ENCODE measurements at places on chromosomes 11 and 22. TPM values are rescaled to one million over a fixed set of nuclear protein-coding genes. Genes with fewer than 3 reads are reported as not detected.

GRCh38 chr11:124194293-124195188 is 11.4 kb downstream of the OR10D3 start:
- DNase-seq, result no peak
- H3K27me3 ChIP-seq, result no peaks in the 10 kb centered on the region
- H3K36me3 ChIP-seq, result no peaks in the 10 kb centered on the region
- no peak overlapping the region for H3K27ac ChIP-seq

- H3K27me3 ChIP-seq, result no peaks in the 10 kb centered on the region
- no peaks in the 10 kb centered on the region for H3K36me3 ChIP-seq
- H3K4me3 ChIP-seq, result no peak overlapping the region
- no peak overlapping the region for H3K27ac ChIP-seq
- H3K4me1 ChIP-seq, result peaks cover 13% of the 10 kb centered on the region
These were observed 31.7 kb downstream of the IMMP1L start for GRCh38 chr11:31477528-31478222.

DNA sequence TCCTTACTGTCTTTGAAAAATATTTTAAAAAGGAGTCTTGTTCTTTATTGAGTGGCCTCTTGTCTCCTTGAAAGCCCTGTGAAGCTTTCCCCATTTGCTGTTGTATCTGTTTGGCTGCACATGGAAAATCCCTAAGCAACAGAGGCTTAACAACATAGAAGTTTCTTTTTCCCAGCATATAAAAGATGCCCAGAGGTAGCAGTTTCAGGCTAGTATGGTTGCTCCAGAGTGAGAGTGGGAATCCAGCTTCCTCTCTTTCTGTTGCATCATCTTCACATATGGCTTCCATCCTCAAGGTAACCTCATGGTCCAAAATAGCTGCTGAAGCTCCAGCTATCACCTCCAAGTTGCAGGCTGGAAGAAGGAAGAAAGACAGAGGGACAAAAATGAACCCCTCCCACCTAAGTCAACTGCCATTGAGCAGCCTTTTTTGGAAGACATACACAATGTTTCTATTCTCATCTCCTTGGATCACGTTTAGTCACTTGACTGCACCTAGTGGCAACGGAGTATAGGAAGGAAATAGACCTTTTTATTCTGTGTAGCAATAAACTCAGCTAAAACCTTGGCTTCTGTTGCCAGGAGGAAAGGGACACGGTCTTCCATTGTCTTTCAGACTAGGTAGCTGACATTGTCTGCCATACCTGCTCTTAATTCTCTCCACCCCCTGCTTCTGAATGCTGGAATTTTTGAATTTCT is 5.3 kb downstream of the CSF2RB start:
- H3K36me3 ChIP-seq, result no peaks in the 10 kb centered on the region
- no peaks in the 10 kb centered on the region for H3K4me1 ChIP-seq
- H3K4me3 ChIP-seq, result no peak overlapping the region
- DNase-seq, result no peak

DNA sequence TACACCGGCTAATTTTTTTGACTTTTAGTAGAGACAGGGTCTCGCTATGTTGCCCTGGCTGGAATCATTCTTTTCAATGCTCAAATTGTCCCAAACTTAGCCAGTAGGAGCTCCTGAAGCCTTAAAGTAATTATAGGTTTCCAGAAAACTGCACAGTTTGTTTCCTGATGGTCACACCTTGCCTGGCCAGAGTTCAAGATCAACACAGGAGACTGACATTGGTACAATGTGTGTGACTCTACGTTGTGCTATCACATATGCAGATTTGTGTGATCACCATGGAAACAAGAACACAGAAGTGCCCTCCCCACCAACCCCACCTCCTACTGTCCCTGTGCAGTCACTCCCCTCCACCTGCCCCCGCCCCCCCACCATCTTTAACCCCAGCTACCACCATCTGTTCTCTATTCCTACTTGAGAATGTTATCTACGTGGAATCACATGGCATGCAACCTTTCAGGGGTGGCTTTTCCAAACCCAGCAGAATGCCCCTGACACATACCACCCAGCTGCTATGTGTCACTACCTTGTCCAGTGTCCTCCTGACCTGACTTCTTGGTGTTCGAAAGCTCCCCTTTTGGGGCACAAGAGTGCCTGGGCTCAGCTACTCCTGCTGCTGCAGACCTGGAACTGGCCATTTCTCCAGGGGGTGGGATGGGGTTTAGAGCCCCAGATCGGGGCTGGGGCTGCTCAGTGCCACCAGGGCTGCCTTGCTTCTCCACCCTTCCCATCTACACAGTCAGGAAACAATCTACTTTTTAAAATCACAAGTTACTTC is 6.1 kb upstream of the NAP1L4 start:
- peaks cover 12% of the 10 kb centered on the region for H3K4me1 ChIP-seq
- peaks cover 34% of the 10 kb centered on the region for H3K36me3 ChIP-seq
- DNase-seq, result no peak
- no peaks in the 10 kb centered on the region for H3K27me3 ChIP-seq
- H3K27ac ChIP-seq, result no peak overlapping the region

GRCh38 chr11:2091786-2092463 is 47.3 kb downstream of the IGF2 start:
- H3K4me1 ChIP-seq, result peaks cover 24% of the 10 kb centered on the region
- no peak overlapping the region for H3K4me3 ChIP-seq
- no peaks in the 10 kb centered on the region for H3K27me3 ChIP-seq
- no peaks in the 10 kb centered on the region for H3K36me3 ChIP-seq
- peak; percentile 46 for DNase-seq

DNA sequence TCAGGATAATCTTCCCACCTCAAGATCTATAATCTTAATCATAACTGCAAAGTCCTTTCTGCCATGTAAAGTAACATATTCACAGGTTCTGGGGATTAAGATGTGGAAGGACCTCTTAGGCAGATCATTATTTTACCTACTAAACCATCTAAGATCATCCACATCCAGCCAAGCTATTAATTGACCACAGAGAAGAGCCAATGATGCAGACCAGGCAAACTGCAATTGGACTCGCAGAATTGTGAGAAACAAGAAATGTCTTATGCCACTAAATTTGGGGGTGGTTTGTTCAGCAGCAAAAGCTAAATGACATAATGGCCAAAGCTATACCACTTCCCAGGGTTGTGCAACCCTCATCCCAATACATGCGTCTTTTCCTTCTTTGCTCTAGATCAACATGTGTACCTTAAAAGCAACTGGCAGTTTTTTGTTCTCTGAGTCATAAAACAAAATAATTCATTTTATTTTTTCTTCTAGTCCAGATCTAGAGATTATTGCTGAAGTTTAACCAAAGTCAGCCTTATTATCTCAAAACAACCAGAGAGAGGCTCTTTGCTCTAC is 88.7 kb upstream of the CHRM4 start:
- H3K4me3 ChIP-seq, result no peak overlapping the region
- no peaks in the 10 kb centered on the region for H3K27me3 ChIP-seq
- no peaks in the 10 kb centered on the region for H3K4me1 ChIP-seq
- no peak overlapping the region for H3K27ac ChIP-seq

GRCh38 chr22:22060200-22061084 is 77.9 kb upstream of the TOP3B start:
- no peaks in the 10 kb centered on the region for H3K36me3 ChIP-seq
- H3K27me3 ChIP-seq, result no peaks in the 10 kb centered on the region
- no peaks in the 10 kb centered on the region for H3K4me1 ChIP-seq
- H3K4me3 ChIP-seq, result no peak overlapping the region
- DNase-seq, result peak; percentile 76
- H3K27ac ChIP-seq, result peak overlapping the region; percentile 53

DNA sequence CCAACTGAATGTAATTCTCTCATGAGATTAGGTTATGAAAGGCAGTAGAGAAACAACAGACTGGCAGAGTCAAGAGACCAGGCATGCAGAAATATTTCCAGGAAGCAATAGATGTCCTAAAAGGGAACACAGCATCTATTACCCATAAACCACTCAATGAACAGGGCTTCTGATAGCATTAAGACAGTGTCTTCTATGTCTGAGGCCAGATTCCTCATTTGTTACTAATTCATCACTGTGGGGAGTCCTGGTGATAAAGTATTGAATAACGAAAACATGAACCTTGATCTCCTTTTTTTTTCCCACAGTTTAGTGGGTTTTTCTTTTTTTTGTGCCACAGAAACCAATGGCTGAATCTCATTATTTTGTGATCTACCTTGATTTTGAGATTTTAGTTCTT is 339.0 kb downstream of the METTL15 start:
- no peak for DNase-seq
- H3K27me3 ChIP-seq, result no peaks in the 10 kb centered on the region
- no peaks in the 10 kb centered on the region for H3K36me3 ChIP-seq
- H3K4me3 ChIP-seq, result no peak overlapping the region

DNA sequence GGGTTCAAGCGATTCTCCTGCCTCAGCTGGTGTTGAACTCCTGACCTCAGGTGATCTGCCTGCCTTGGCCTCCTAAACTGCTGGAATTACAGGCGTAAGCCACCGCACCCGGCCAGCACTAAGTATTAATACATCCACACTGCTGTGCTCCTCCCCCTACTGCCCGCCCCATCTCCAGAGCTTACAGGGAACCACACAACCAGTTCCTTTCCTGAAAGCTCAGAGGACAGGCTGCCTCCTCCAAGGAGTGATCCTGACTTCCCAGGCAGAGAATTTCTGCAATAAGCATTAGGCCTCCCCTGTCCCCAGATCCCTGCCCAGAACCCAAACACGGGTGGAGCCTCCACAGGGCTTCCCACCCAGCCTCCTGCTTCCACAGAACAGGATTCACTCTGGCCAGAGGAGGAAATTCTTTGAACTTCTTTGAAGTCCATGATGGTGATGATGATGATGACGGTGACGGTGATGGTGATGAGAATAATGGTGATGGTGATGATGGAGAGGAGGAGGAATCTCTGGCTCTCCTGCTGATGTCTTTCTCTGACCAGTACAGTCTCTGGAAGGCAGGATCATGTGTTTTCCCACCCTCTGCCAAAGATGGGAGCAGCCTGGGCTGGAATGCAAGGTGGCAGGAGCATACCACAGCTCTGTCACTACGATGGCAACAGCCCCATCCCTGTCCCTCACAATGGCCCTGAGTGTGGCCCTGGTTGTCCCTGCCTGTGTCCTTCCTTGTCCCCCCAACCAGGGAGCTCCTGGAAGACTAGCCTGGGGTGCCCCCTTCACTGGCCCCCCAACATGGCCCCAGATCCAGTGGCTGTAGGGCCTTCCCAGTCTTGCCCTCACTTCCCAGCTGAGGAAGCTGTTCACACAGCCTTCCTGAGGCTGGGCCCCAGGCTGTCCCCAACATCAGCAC is 33.5 kb upstream of the CSNK1E start:
- no peak overlapping the region for H3K27ac ChIP-seq
- no peak overlapping the region for H3K4me3 ChIP-seq
- no peaks in the 10 kb centered on the region for H3K36me3 ChIP-seq
- peaks cover 2% of the 10 kb centered on the region for H3K4me1 ChIP-seq
- no peak for DNase-seq
- peaks cover 16% of the 10 kb centered on the region for H3K27me3 ChIP-seq

- no peak overlapping the region for H3K4me3 ChIP-seq
- H3K36me3 ChIP-seq, result no peaks in the 10 kb centered on the region
- H3K27ac ChIP-seq, result no peak overlapping the region
- DNase-seq, result no peak
These were observed 78.6 kb downstream of the ME3 start for GRCh38 chr11:86593833-86594232.

DNA sequence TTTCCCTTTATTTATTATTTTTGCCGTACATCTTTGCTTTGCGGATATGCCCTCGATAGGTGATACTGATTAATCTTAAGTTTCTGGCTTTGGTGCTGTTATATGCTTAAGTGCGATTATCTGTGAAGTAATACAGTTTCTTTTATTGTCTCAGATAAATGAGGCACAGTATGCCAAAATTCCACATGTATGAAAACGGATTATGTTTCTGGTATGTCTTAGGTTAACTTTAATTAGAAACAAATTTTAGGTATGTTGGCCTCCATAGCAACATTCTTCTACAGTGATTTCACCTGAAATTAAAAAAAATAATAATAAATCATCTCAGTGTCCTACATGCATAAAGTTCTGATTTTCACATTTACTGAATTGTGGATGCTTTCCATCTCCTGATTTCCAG is 119.2 kb downstream of the ARHGAP42 start:
- H3K4me3 ChIP-seq, result no peak overlapping the region
- H3K4me1 ChIP-seq, result no peaks in the 10 kb centered on the region
- no peak overlapping the region for H3K27ac ChIP-seq
- no peaks in the 10 kb centered on the region for H3K27me3 ChIP-seq
- no peaks in the 10 kb centered on the region for H3K36me3 ChIP-seq
- no peak for DNase-seq

GRCh38 chr22:19872779-19873137 is 18.1 kb upstream of the GNB1L start:
- H3K27ac ChIP-seq, result no peak overlapping the region
- no peaks in the 10 kb centered on the region for H3K36me3 ChIP-seq
- H3K4me1 ChIP-seq, result no peaks in the 10 kb centered on the region
- no peaks in the 10 kb centered on the region for H3K27me3 ChIP-seq

DNA sequence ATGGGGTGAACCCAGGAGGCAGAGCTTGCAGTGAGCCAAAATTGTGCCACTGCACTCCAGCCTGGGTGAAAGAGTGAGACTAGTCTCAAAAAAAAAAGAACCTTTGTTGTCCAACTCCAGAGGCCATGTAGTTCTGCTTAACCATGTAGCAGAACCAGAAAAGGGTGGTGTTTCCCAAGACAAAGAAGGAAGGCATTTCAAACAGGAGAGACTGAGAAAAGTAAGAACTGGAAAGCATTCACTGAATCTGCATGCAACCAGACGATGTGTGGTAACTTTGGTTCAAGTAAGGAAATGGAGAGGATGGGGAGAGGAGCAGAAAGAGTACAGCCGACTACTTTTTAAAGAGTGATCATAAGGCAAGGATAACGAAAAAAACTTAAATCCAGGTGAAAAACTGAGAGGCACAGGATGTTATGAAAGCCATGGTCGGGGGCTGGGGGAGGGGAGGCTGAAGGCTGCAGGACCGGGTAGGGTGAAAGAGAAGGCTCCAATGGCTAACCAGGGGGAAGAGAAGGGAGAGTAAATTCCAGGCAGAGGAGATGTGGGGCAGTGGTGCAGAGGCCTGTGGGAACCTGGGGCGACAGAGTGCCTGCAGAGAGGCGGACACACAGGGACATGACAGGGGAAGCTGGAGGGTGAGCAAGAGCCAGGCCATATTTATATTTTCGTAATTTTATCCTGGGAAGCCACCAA is 48.8 kb downstream of the MAPK1 start:
- no peak overlapping the region for H3K27ac ChIP-seq
- H3K4me1 ChIP-seq, result peaks cover 46% of the 10 kb centered on the region
- H3K4me3 ChIP-seq, result no peak overlapping the region
- H3K27me3 ChIP-seq, result no peaks in the 10 kb centered on the region

DNA sequence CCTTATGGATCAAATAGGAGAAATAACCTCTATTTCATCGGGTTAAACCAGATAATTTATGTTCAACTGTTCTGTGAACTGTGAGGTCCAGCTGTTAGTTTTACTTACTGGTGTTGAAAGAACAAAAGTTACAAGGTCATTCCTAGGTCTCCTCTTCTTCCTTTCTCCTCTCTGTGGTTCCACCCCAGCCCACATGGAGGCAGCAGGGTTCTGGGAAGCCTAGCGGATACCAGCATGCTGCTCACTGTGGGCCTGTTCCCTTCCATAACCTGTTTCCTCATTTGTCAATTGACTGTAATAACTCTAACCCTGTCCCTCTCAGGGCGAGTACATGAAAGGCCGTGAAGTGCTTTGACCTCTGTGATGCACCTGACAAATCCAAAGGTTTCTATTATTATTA is 27.8 kb downstream of the RELT start:
- H3K27me3 ChIP-seq, result no peaks in the 10 kb centered on the region
- peak; percentile 81 for DNase-seq
- no peak overlapping the region for H3K4me3 ChIP-seq
- H3K4me1 ChIP-seq, result peaks cover 6% of the 10 kb centered on the region
- peaks cover 2% of the 10 kb centered on the region for H3K36me3 ChIP-seq

The GSTT2B gene
- 5.8 TPM for total RNA-seq

The TRIM21 gene
- total RNA-seq, result 2.6 TPM

The HSCB gene
- 15.7 TPM for total RNA-seq

The PLA2G6 gene
- 14.2 TPM for total RNA-seq
